ENCODE measurements at places on chromosomes 6 and 20.

- DNase-seq = no peak
Observed at GRCh38 chr20:4471221-4471620, 250.5 kb upstream of the PRND start.

DNA sequence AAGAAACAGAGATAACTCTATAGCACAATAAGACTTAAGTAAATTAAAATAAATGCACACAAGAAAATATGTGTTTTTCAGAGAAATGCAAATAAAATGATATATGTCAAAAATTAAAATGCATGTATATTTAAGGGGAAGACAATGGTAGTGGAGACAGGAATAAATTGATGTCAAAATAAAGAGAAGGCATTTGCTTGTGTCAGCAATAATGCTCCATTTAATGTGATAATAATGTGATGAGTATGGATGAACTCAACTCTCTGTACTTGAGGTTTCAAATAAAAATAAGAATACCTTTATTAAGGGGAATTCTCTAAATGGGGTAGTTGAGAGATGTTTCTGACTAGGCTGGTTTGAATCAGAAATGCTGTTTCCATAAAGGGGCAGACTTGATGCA is 45.7 kb upstream of the BCKDHB start:
- no peak for DNase-seq

DNA sequence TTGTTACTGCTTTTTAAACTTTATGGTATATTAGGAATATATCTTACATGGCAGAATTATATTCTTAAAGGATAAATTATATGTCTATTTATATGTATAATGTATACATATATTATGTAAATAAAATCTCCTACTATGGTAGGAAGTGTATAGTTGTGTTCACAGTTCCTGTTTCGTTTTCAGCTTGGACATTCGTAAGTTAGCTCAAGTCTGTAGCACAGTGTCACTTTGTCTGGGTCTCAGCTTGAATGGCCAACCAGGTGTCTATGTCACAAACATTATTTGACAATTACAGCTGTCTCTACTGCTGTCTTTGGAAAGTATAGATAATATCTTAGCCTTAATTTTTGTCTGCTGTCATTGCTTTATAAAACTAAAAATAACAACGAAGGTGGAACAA is 303.9 kb downstream of the CDKAL1 start:
- no peak for DNase-seq

- no peak for DNase-seq
Observed at GRCh38 chr6:20137240-20137639, 75.0 kb downstream of the MBOAT1 start.

DNA sequence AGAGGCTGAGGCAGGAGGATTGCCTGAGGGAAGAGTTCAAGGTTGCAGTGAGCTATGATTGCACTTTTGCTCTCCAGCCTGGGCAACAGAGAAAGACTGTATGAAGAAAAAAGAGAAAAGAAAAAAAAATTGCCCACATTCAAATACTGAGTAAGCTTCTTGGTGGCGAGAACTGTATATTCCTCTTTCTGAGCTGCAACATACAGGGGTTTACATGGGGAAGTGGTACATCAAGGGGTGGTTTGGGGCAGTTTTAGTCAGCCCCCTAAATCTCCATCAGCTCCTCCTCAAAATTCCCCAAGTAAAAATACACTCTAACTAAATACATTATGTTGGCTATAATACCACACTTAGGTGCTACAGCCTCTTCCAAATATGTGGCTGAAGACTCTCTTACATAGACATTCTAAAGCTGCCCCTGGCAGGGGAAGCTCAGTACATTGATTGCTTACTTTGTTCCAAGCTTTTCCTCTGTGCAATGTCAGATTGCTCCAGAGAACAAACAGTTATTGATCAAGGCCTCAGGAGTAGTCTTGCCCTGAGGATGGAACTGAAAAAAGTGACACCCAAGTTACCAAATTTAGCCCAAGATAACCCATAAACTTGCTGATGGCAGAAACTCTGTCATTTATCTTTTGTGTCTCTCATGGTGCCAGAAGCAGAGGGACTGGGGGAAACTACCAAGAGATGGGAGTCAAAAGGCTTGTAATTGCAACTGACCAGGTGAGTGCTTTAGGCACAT is 107.4 kb upstream of the RIPOR2 start:
- no peak for DNase-seq

DNA sequence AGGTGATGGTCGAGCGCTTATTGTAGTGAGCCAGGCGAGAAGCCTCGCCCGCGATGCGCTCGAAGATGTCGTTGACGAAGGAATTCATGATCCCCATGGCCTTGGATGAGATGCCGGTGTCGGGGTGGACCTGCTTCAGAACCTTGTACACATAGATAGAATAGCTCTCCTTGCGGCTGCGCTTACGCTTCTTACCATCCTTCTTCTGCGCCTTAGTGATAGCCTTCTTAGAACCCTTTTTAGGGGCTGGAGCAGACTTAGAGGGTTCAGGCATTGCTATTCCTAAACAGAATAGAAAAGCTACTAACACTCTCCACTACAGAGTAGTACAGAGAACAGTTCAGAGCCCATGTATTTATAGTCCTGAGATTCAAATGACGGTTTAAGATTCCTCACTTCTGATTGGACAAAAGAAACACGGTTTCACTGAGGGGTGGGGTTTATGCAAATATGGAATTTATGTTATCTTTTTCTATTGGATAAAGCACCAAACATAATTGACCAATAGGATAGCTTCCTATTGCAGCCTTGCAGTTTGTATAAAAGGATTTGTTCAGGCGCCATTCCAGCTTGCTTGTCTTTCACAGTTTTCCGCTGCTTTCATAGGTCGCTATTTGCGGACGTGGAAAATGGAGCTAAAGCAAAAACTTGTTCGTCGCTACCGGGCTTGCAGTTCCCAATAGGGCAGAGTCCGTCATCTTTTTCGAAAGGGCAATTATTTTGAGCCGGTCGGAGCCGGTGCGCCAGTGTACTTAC is 43.7 kb upstream of the HFE start:
- peak; percentile 95 for DNase-seq

GRCh38 chr6:70763754-70764510 is 96.2 kb downstream of the SMAP1 start:
- no peak for DNase-seq

GRCh38 chr20:3156811-3157619 is 2.6 kb downstream of the FASTKD5 start:
- peak; percentile 52 for DNase-seq

GRCh38 chr6:42369568-42369967 is 82.2 kb downstream of the TRERF1 start:
- DNase-seq = peak; percentile 52

GRCh38 chr6:158002951-158003853 is 21.5 kb downstream of the SYNJ2 start:
- peak; percentile 22 for DNase-seq

Measured in CD4-positive, alpha-beta T cell treated with Interleukin-12 subunit alpha and Interleukin-12 subunit beta, for 1 hour (primary cell).